ENCODE measurements at places on chromosomes 2 and 18. TPM values are rescaled to one million over a fixed set of nuclear protein-coding genes. Genes with fewer than 3 reads are reported as not detected.
A peak's percentile ranks its signal among the peaks of the same experiment; 100 is the strongest.

DNA sequence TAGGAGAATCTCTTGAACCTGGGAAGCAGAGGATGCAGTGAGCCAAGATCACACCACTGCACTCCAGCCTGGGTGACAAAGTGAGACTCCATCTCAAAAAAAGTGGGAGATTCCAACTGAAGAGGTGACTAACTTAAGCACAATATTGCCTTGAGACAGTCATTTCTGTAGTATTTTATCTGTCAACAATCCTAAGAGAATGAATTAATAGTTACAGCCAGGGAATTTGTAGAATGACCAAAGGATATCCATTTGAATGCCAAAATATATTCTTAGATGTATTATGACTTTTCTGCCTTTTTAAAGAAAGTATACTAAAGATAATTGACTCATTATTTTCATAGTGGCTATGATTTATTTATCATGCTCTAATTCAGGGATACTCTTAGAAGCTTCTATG lies 40.7 kb upstream of the CCDC150 start:
- no peaks in the 10 kb centered on the region for H3K4me1 ChIP-seq
- no peak for DNase-seq

DNA sequence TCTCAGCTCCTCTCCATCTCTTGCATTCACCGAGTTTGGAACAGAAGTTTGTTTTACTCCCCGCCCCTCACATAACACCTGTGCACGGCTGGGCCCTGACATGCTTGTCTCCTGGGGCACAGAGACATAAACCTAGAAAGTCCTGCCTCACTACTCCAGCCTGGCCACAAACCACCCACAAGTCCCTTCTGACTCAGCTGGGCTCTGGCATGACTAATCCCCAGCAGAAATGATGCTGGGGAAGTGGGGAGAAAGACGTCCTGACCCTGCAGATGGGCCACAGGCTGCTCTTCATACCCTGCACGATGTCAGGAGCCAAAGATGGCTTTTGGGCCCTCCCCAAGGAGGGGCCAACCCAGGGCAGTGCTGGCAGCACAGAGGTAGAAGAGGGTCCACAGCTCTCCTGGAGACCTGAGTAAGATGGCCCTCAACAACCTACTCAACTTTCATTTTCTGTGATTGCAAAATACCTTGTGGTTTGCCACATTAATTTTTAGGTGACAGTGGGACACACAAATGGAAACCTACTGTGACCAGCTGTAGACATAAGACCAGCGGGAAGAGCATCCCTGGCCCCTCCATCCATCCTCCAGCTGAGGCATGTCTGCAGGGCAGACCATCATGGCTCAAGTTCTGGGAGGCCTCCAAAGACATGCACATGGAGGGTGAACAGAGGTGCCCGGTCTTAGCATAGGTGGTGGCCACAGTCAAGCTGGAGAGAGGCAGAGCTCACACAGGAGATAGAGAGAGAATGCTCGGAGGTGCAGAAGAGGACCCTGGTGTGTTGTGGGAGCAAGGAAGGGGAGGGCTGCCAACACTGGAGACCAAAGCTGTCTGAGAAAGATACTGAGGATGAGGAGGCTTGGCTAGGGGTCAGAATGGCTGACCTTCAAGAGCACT lies 40.0 kb downstream of the DNMT3A start:
- H3K27ac ChIP-seq: no peak overlapping the region
- no peak overlapping the region for H3K4me3 ChIP-seq
- H3K4me1 ChIP-seq: peaks cover 11% of the 10 kb centered on the region
- no peak for DNase-seq

Gene TLX2
- total RNA-seq: not detected

- H3K4me3 ChIP-seq: no peak overlapping the region
- peaks cover 39% of the 10 kb centered on the region for H3K4me1 ChIP-seq
- DNase-seq: no peak
- H3K36me3 ChIP-seq: no peaks in the 10 kb centered on the region
- H3K27ac ChIP-seq: peak overlapping the region; percentile 45
Observed at GRCh38 chr18:41966943-41967342, 11.9 kb downstream of the PIK3C3 start.

Gene AP1S3
- 1.5 TPM for total RNA-seq

- H3K27me3 ChIP-seq: no peaks in the 10 kb centered on the region
- H3K27ac ChIP-seq: no peak overlapping the region
- no peaks in the 10 kb centered on the region for H3K36me3 ChIP-seq
- H3K4me1 ChIP-seq: no peaks in the 10 kb centered on the region
Observed at GRCh38 chr18:79736846-79737245, 57.2 kb downstream of the CTDP1 start.

DNA sequence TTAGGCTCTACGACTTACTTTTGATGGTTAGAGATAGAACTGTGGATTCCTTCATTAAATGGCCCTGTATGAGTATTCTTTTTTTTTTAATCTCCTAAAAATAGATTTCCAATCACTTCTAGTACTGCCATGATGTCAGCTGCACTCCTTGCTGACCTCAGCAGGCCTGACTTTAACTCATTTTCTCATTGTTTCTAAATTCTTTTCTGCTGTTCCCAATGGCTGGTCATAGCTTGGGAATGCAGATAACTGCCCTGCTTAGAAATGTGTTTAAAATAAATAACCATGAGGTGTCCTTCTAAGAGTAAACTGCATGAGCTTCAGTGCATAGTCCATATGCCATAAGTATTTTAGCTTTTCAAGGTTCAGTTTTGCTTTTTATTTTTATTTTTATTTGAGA lies 15.7 kb downstream of the CCDC85A start:
- no peak overlapping the region for H3K27ac ChIP-seq
- no peaks in the 10 kb centered on the region for H3K4me1 ChIP-seq
- no peaks in the 10 kb centered on the region for H3K36me3 ChIP-seq
- no peak for DNase-seq

DNA sequence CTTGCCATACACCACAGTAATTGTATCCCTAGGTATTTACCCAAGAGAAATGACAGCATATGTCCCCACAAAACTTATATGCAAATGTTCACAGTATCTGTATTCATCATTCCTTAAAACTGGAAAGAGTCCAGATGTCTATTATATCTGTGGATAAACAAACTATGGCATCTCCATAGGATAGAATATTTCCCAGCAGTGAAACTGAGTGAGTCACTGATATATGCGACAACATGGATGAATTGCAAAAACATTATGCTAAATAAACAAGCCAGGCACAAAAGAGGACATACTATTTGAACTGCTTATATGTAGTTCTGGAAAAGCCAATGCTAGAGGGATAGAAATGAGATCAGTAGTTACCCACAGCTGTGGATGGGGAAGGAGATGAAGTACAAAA lies 359.4 kb upstream of the DSEL start:
- H3K36me3 ChIP-seq: no peaks in the 10 kb centered on the region
- no peaks in the 10 kb centered on the region for H3K27me3 ChIP-seq
- H3K4me3 ChIP-seq: no peak overlapping the region
- DNase-seq: no peak
- no peaks in the 10 kb centered on the region for H3K4me1 ChIP-seq

GRCh38 chr2:54757500-54757899 lies 34.0 kb downstream of the EML6 start:
- H3K27me3 ChIP-seq: no peaks in the 10 kb centered on the region
- H3K27ac ChIP-seq: peak overlapping the region; percentile 24
- no peaks in the 10 kb centered on the region for H3K36me3 ChIP-seq

GRCh38 chr2:79801082-79801481 lies 288.2 kb downstream of the CTNNA2 start:
- no peaks in the 10 kb centered on the region for H3K4me1 ChIP-seq
- no peak for DNase-seq
- no peak overlapping the region for H3K27ac ChIP-seq
- H3K4me3 ChIP-seq: no peak overlapping the region
- H3K27me3 ChIP-seq: no peaks in the 10 kb centered on the region

Gene NR4A2
- total RNA-seq: 65.5 TPM

GRCh38 chr18:4851301-4851976 lies 345.6 kb downstream of the AKAIN1 start:
- H3K4me1 ChIP-seq: no peaks in the 10 kb centered on the region
- H3K4me3 ChIP-seq: no peak overlapping the region
- no peak for DNase-seq
- H3K27ac ChIP-seq: no peak overlapping the region
- H3K27me3 ChIP-seq: no peaks in the 10 kb centered on the region

GRCh38 chr2:59005836-59006615 lies 764.9 kb upstream of the FANCL start:
- no peak overlapping the region for H3K27ac ChIP-seq
- no peaks in the 10 kb centered on the region for H3K36me3 ChIP-seq
- no peak for DNase-seq
- no peak overlapping the region for H3K4me3 ChIP-seq
- H3K4me1 ChIP-seq: no peaks in the 10 kb centered on the region

- H3K4me3 ChIP-seq: no peak overlapping the region
- H3K4me1 ChIP-seq: no peaks in the 10 kb centered on the region
- H3K36me3 ChIP-seq: no peaks in the 10 kb centered on the region
- no peak overlapping the region for H3K27ac ChIP-seq
Observed at GRCh38 chr2:173124441-173124840, 48.8 kb downstream of the MAP3K20 start.

DNA sequence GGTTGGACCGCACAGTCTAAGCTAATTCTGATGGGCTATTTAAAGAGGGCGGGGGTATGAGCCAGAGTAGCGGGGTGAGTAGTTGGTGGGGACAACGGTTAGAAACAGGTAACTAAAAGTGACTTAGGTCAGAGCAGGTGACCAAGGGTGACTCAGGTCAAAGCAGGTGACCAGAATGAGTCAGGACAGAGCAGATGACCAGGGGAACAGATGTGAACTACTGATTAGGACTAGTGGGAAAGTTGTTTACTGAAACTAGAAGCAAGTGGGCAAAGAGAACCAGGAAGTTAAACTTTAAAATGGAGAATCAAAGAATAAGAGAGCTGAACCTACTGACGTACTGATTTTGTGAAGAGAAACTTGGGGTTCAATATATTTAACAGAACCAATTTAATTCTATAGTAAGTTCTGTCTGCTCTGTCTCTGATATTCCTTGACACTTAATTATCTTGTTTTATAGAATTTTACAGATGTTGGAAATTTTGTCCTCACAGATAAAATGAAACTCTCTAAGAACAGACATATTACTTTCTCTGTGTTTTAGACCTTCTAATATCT lies 7.8 kb upstream of the LRRTM1 start:
- no peak for DNase-seq
- no peak overlapping the region for H3K4me3 ChIP-seq
- no peaks in the 10 kb centered on the region for H3K36me3 ChIP-seq
- no peaks in the 10 kb centered on the region for H3K4me1 ChIP-seq
- no peaks in the 10 kb centered on the region for H3K27me3 ChIP-seq

GRCh38 chr2:109497463-109497862 lies 116.3 kb downstream of the SEPTIN10 start:
- H3K36me3 ChIP-seq: no peaks in the 10 kb centered on the region
- no peaks in the 10 kb centered on the region for H3K4me1 ChIP-seq
- H3K27ac ChIP-seq: no peak overlapping the region
- no peak overlapping the region for H3K4me3 ChIP-seq

- H3K27me3 ChIP-seq: no peaks in the 10 kb centered on the region
- no peak overlapping the region for H3K4me3 ChIP-seq
Observed at GRCh38 chr2:100614455-100615000, 51.7 kb downstream of the PDCL3 start.

DNA sequence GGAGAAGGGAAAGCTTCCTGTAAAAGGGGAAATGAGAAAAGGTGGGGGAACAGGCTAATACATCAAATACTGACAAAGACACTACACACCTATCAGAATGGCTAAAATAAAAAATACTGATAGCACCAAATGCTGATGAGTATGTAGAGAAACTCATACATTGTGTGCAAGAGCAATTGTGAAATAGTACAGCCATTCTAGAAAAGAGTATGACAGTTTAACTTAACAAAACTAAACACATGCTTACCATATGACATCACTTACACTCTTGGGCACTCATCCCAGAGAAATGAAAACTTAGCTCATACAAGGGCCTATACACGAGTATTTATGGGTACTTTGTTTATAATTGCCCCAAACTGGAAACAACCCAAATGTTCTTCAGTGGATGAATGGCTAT lies 53.4 kb downstream of the ZNF638 start:
- no peak overlapping the region for H3K4me3 ChIP-seq
- H3K27me3 ChIP-seq: no peaks in the 10 kb centered on the region
- no peaks in the 10 kb centered on the region for H3K4me1 ChIP-seq
- no peak for DNase-seq
- H3K36me3 ChIP-seq: peaks cover 63% of the 10 kb centered on the region

Gene TMEM247
- not detected for total RNA-seq

Gene FAHD2A
- 20.3 TPM for total RNA-seq

Gene GREB1
- total RNA-seq: 2.9 TPM

DNA sequence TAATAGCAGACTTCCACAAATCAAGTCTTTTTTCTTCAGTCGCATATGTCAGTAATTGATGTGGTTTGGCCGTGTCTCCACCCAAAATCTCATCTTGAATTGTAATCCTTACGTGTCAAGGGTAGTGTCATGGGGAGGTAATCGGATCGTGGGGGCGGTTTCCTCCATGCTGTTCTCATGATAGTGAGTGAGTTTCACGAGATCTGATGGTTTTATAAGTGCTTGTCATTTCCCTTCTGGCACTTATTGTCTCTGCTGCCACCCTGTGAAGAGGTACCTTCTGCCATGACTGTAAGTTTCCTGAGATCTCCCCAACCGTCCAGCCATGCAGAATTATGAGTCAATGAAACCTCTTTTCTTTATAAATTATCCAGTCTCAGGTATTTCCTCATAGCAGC lies 478.8 kb downstream of the PTPRM start:
- H3K4me1 ChIP-seq: no peaks in the 10 kb centered on the region
- H3K27me3 ChIP-seq: no peaks in the 10 kb centered on the region
- no peak overlapping the region for H3K4me3 ChIP-seq
- no peak for DNase-seq

DNA sequence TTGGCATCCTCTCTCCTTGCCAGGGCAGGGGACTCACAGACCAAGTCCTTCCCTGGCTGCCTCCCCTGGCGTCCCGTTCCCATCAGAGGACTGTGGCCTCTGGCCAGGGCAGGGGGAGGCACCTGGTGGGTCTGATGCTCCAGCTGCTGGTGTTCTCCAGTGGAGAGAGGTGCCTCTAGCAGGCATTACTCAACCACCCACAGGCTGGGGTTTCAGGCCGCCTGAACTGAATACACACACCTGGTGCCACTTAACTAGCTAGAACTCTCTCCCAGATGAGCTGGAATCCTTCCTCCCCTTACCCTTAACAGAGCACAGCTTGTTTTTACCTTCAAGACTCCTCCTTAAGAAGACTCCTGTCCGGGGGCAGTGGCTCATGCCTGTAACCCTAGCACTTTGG lies 37.7 kb upstream of the CNGA3 start:
- DNase-seq: no peak
- no peak overlapping the region for H3K4me3 ChIP-seq
- peaks cover 12% of the 10 kb centered on the region for H3K27me3 ChIP-seq
- H3K4me1 ChIP-seq: no peaks in the 10 kb centered on the region

DNA sequence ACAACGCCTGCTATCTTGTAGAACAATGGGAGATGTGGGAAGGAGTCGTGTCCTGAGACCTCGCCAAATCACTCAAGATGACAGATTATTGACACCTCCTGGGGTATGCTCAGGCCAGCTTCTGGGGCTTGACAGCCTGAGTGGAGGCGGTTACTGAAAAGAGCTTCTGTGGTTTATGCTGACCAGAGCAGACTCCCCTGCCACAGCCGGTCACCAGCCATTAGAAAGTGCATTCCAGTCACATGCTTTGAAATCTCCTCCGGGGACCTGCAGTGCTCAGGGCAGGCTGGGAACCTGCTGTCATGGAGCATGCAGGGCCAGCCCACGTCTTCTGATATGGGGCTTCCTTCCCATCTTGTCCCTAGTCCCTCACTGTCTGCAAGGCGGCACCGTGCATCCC lies 215.9 kb downstream of the SEPTIN10 start:
- no peaks in the 10 kb centered on the region for H3K36me3 ChIP-seq
- no peaks in the 10 kb centered on the region for H3K4me1 ChIP-seq
- H3K27ac ChIP-seq: no peak overlapping the region
- DNase-seq: no peak
- no peaks in the 10 kb centered on the region for H3K27me3 ChIP-seq
- H3K4me3 ChIP-seq: no peak overlapping the region

GRCh38 chr2:38463752-38464151 lies 86.7 kb upstream of the ATL2 start:
- H3K4me3 ChIP-seq: no peak overlapping the region
- H3K27me3 ChIP-seq: no peaks in the 10 kb centered on the region
- no peaks in the 10 kb centered on the region for H3K36me3 ChIP-seq
- no peaks in the 10 kb centered on the region for H3K4me1 ChIP-seq

All from adrenal gland (tissue), 19 donors.